ENCODE measurements at places on chromosomes 6 and 20.

- DNase-seq = no peak
Measured at GRCh38 chr20:17024513-17025119, 202.2 kb upstream of the PCSK2 start.

- no peak for DNase-seq
Measured at GRCh38 chr6:5838656-5839396, 167.9 kb downstream of the NRN1 start.

GRCh38 chr6:39362487-39362865 is 40.0 kb upstream of the KCNK16 start:
- DNase-seq = no peak

GRCh38 chr6:25882051-25882496 is 8.0 kb upstream of the SLC17A3 start:
- no peak for DNase-seq

DNA sequence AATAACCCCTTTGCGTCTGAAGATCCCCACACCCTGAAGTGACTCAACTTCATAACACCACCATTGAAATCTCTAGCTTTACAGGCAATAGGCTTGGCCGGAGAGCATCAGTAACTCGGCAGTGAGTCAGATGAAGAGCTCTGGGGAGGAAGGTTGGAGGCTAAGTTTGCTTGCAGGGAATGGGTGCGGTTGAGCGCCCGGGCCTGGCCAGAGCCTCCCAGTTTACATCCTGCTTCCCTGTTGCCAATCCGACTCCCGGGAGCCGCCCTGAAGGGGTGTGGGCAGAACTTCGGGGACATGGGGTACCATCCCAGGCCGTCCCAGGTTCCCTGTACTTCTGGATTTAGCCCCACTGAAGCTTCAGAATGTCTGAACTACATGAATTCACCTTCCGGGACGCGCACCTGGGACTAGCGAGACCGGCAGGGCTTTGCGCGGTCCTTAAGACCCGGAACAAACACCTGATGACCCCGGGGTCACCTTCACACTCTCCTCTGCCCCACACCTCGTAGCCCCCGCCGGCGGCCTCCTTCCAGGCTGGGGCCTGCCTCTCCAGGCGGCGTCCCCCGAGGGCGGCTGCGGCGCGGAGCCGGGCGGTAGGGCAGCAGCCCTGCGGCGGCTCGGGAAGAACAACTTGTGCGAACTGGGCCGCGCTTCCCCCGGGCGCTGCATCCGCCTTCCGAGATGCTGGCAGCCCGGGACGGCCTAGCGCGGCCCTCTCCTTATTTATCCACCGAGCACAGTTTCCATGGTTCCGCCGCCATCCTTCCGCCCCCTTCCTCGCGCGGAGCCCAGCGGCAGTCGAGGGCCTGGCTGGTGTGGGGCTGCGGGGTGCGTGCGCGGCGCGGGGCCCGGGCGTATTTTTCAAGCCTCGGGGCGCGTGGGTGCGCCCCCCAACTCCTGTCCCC is 56.6 kb upstream of the RREB1 start:
- peak; percentile 46 for DNase-seq

- no peak for DNase-seq
Measured at GRCh38 chr6:144265061-144265357, 20.1 kb upstream of the UTRN start.

GRCh38 chr20:3238616-3239025 is 369 bp downstream of the SLC4A11 start:
- DNase-seq = peak; percentile 67

GRCh38 chr6:24480705-24481104 is 8.7 kb downstream of the GPLD1 start:
- no peak for DNase-seq

DNA sequence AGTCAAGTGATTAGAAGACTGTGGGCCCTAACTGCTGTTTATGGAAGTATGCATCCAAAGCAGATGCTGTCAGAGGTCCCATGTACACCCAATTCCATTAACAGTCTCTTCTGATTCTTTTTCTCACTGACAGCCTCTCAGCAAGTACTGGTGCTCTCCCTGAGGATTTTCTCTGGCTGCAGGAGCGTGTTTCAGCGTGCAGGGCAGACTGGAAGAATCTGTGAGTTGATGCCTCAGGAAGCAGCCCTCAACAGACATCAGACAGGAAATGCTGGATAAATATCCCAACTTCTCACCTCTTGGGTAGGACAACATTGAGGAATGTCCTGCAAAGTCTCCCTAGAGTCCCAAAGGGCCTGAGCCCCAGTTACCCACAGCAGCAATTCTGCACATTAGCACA is 40.8 kb downstream of the ANKEF1 start:
- DNase-seq = no peak

DNA sequence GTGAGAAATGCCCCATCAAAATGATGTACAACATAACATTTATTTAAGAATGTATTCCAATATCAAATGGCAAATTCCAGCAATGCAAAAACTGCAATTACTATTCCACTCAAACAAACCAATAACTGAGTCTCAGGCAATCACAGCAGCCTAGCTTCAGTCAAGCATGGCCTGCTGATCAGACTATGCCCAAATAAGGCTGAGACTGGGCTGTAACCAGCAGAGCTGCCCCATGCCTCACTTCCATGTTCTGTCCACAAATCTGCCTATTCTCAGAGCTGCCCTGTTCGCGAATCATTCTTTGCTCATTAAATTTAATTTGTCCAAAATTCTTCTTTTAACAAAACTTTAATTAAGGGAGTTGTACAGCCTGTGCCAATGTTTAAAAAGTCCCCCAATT is 155.4 kb downstream of the FNDC1 start:
- DNase-seq = no peak

DNA sequence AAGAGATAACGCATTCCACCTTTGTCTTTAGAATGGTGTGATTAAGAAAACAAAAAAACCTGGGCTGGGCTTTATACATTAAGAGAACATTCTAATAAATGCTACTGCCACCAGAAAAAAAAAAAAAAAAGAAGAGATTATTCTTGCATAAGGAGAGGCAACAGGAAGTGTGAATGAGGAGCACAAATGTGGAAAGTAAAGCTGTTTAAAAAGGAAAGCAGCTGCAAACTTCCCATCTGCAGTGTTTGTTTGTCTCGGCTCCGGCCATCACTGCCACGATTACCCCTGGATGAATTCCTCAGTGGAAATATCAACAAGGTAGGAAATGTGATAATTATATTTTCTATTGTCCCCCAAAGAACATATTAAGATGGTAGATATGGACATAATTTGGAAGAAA is 223.9 kb downstream of the PHF3 start:
- no peak for DNase-seq

DNA sequence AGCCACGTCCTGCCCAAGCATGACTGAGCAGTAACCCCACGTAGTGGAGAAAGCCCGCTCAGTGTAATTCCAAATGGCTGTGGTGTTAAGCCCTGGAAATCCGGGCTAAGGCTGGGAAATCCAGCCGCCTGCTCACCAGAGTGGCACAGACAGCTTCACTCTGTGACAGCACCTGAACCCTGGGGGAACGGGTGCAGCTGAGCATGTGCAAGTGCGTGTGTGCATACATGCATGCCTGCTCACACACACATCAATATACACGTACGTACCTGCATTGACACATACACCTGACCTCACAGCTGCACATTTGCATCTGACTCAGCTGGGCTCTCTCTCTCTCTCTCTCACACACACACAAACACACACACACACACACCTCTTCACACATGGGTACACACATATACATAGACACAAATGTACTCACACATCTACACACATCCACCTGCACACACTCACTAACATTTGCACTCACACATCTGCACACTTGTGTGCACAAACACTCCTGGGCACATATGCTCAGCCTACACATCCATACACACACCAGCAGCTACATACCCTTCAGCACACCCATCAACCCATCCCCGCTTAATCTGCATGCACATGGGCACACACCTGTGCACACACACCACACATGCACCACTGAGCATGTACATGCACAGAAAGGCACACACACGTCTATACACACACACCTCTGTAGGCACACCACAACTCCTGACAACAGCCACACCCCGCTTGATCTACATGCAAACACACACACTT is 114.1 kb downstream of the GRM4 start:
- DNase-seq = no peak

GRCh38 chr6:91213229-91213901 is 626.5 kb upstream of the MAP3K7 start:
- DNase-seq = no peak

GRCh38 chr6:11605507-11605905 is 68.0 kb downstream of the TMEM170B start:
- DNase-seq = no peak

- no peak for DNase-seq
Measured at GRCh38 chr6:39932386-39932910, 1.8 kb downstream of the MOCS1 start.

DNA sequence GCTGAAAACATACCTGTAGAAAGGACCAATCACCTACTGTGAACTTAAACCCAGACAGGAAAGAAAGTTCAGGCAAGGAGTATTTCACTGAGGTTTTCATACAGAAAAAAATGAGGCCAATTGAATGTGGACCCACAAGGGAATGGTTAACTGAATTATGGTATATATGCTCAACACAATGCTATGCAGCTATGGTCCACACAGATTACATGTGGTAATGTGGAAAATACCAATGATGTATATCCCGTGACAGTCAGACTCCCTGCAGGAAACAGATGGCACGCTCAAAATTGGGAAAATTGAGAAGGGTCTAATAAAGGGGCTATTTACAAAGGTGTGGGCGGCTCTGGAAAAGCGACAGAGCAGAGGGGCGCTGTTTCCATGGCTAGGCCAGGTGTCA is 47.1 kb upstream of the PIM1 start:
- no peak for DNase-seq

GRCh38 chr6:109240370-109241084 is 141.7 kb downstream of the CD164 start:
- DNase-seq = no peak

- no peak for DNase-seq
Measured at GRCh38 chr20:42158272-42158671, 540.1 kb upstream of the CHD6 start.

DNA sequence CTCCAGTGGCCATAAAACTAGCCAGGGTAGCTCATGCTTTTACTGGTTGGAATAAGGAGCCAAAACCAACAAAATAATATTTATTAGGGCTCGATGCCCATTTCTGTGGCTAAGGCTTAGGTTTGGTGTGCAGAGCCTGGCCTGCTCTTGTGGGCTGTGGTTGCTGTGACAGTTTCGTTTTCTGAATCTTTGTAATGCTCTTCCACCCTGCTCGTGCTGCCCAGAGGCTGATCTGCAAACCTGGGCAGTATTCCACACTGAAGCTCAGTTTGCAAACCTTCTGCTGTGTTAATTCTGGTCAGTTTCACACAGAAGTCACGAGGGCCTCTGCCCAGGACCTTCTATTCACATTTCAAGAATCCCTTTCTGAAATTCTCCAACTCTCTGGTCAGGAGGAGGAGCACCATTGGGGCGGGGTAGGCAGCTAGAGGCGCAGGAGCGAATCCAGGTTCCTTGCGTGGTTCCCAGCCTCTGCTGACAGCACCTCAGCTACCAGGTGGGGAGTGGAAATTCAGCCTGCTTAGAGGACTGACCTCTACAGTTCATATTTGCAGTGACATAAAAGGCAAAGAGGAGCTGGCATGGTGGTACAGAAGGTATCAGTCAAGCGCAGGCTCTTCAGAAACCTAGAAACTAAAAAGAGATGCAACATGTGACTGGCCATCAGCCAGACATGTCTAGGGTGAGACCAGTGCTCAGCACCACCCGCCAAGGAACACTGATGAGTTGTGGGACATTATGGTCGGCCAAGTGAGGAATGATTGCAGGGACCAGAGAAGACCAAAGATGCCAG is 14.3 kb upstream of the C20orf144 start:
- DNase-seq = peak; percentile 64

DNA sequence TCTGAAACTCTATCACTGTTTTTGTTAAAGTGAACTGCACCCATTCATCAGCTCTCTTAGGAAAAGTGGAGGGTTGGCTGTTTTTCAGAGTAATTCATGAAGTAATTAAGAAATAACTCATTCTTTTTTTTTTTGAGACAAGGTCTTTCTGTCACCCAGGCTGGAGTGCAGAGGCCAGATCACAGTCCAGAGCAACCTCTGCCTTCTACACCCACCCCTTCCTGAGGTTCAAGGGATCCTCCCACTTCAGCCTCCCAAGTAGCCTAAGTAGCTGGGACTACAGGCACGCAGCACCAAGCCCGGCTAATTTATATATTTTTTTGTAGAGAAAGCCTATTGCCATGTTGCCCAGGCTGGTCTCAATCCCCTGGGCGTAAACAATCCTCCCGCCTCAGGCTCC is 2.6 kb downstream of the ZNFX1 start:
- no peak for DNase-seq

GRCh38 chr20:8796088-8796660 is 272.7 kb upstream of the PLCB4 start:
- DNase-seq = no peak

DNA sequence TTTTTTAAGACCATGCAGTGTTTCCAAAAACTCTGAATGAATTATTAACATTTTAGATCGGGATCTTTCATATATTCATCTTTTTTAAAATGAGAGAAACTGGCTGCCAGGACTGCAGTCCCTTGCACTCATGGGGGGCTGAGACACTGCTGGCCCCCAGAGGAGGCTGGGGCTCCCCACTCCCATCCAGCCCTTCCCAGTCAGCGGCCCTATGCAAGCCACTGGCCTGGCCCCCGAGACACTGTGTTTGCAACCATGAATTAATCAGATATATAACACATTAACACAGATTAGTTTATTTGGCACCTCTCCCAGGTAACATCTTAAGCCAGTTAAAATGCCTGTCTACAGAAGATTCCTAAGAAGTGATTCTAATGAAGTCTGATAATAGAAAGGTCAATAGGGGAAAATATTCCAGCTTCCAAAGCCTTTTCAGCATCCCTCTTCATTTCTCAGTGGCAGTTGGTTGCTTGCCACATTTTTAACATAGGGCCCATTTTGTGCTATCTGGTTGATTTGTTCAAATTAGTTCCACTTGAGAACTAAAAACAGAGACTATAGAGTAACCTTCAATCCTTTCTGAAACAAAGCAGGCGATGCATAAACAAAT is 184.4 kb upstream of the FBXL4 start:
- DNase-seq = no peak

- DNase-seq = no peak
Measured at GRCh38 chr6:38316099-38316868, 323.4 kb downstream of the BTBD9 start.

DNA sequence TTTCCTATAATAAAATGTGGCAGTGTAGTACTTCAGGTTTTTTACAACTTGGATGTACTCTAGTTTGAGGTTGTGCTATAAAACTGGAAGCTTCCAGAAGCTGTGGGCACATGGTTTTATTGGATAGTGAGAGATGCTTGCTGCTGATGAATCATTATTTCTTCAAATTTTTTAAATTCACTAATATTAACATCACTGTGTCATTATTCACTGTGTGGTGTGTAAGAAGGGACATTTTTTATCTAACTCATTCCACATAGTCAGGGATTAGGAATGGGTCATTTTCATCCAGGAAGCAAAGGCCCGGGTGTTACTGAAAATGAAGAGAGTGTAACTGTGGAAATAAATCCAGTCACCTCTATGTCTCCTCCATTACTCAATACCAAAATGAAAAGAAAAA is 421.0 kb downstream of the TENT5A start:
- no peak for DNase-seq

- no peak for DNase-seq
Measured at GRCh38 chr20:9163251-9163650, 94.4 kb downstream of the PLCB4 start.

- DNase-seq = no peak
Measured at GRCh38 chr20:21191839-21192238, 66.0 kb downstream of the KIZ start.

- no peak for DNase-seq
Measured at GRCh38 chr6:169241688-169242350, 11.8 kb downstream of the THBS2 start.

- DNase-seq = no peak
Measured at GRCh38 chr20:46296526-46297250, 11.6 kb downstream of the CDH22 start.

Data from GM12892 (cell line).